ENCODE measurements at places on chromosomes 7 and 10.

DNA sequence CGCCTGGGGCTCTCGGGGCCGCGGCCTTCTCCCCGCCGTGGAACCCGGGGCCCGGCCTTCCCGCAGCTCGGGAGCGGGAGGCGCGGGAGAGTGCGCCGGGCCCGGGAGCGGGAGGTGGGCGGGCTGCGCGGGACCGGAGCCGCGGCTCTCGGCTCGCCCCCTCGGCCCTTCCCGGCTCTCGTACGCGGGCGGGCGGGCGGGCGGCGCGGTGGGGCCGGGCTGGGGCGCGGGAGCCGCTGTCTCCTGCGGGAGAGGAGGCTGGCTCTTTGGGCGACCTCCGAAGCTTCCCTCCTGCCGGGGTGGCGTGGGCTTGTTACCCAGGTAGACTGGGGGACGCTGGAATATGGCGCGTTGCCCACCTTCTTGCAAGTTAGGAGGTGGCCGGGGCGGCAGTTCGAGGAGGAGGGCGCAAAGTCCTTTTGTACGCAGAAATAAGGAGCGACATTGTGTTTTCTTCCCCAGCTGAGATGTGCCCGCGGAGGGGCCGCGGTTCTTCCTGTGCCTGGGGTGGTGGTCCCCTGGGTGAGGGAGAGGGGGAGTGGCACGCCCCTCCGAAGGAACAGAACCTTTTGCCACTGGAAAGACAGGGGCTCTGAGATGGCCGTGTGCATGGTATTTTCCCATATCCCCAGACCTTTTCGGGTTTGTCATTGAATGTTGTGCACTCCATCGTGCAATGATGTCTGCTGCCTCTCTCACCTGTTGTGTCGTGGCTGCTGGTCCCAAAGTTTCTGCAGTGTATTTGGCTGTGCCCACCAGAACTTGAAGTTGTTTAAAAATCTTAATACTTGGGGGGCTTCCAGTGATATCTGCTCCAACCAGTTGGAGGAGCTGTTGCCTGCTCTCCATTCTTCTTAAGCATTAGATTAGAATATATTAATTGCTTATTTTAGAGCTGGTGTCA is 844 bp downstream of the NRF1 start:
- no peak for DNase-seq

GRCh38 chr10:128364631-128365030 is 238.4 kb upstream of the MKI67 start:
- DNase-seq: no peak

GRCh38 chr10:72285972-72286521 is 12.3 kb downstream of the DDIT4 start:
- DNase-seq: no peak

DNA sequence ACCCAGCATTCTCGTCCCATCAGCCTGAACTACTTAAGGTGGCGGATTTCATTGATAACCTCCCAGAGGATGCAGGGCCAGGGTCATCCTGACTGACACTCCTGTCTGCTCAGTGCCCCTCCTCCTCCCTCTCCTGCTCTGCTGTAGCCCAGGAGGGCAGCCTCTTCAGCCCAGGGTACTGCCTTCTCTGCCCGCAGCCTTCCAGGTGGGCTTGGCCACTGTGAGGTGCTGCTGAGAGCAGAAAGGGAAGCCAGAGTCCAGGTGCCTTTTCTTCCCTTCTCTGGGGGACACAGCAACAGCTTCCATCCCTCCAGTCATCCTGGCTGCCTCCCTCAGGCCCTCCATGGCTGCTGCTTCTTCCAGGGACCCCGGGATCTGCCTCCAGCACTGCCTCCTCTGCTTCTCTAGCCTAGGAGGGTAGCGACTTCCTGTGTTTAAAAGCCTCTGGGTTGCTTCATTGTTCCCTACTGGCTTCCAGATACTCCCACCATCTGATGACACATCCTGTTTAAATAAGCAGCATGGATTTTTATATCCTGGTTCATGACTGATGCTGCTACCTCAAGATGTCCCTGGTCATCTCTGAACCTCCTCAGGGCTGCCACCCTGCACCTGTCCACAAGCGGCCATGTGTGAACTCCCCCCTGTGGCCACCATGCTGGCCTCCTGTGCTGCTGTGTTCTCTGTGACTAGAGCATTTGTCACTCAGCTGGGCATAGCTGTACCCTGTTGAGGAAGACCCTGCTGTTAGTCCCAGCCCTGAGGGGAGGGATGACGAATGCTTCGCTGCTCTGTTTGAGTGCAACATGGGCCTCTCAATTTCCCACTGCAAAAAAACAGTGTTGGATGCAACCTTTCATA is 55.8 kb downstream of the AKR1C4 start:
- no peak for DNase-seq

All from activated naive CD8-positive, alpha-beta T cell treated with anti-CD3 and anti-CD28 coated beads, Interleukin-2, amount 10 ng/mL, durations not matched to agents 7 days and 5 days (primary cell).